ENCODE measurements at places on chromosomes 11 and 22. TPM values are rescaled to one million over a fixed set of nuclear protein-coding genes. Genes with fewer than 3 reads are reported as not detected.

The GLYATL2 gene
- total RNA-seq = 0.51 TPM

The KCNJ4 gene
- total RNA-seq = not detected

The POU2F3 gene
- 0.58 TPM for total RNA-seq

The CSF2RB gene
- total RNA-seq = under 0.01 TPM

The RAPSN gene
- not detected for total RNA-seq

The PITPNM1 gene
- total RNA-seq = 58.9 TPM

The HTR3B gene
- total RNA-seq = not detected

The OR6Q1 gene
- not detected for total RNA-seq

The PRODH gene
- total RNA-seq = 2.1 TPM

DNA sequence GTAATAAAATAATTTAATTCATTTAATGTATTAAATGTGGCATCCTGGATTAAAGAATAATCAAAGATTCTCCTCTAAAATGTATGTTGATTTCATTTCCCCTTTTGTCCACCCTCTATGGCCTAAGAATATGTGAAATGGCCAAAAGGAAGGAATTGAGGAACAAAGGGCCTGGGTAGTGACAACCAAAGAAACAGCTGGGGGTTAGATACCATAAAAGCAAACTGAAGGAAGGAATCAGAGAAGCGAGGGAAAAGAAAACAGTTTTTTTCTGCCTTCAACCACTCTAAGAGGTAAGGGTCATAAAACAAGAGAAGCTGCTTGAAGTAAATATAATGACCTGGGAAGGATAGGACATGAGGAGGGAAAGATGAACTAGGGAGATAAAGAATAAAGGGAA, 139.3 kb downstream of the FAM76B start:
- DNase-seq = no peak

DNA sequence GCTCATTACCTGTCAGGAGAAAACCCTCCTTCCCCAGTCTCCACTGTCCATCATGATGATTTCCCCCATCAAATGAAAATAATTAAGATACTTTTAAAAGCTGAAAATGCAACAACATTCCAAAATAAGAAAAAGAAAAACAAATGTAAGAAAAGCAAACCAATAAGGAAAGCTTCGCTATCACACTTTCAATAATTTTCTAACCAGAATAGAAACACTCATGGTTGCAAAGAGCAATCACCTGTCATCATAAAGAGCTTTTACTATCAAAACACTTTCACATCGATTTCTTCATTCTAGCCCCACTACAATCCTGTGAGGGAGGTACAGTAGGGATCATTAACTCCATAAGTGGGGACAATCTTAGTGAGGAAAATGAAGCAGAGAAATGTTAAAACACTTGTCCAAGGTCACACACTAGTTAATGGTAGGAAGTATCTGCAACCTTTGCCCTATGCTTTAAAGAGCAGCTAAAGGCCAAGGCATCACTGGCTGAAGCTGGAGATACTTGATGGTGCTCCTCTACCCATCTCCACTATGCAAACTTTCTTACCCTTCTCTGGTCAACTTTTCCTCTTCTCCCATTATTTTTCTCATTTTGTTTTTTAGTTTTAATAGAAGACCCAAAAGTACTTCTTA, 2.6 kb downstream of the RBM4B start:
- DNase-seq = no peak

DNA sequence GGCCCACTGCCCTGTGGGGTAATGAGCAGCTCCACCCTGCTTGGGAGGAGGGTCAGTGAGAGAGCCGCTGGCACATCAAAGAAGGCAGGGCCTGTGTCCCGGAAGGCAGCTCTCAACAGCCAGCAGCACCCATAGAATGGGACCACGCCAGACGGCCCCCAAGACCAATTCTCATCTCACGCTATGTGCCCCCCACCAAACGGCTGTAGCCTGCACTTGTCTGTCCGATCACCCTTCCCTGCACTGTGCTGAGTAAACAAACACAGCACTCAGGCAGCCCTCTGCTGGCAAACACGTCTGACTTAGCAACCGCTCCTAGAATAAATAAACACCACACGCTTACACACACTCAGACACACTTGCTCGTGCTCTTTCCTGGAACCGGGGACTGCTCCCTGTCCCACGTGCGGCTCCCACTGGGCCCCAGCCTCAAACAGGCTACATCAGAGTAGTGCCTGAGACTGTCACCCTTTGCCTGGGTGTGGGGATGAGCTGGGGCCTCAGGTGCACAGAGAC, 53.2 kb upstream of the CDON start:
- DNase-seq = peak; percentile 57

- no peak for DNase-seq
Measured at GRCh38 chr22:36546092-36546804, 17.3 kb upstream of the EIF3D start.

GRCh38 chr22:25064894-25065560, 112.5 kb downstream of the KIAA1671 start:
- no peak for DNase-seq

DNA sequence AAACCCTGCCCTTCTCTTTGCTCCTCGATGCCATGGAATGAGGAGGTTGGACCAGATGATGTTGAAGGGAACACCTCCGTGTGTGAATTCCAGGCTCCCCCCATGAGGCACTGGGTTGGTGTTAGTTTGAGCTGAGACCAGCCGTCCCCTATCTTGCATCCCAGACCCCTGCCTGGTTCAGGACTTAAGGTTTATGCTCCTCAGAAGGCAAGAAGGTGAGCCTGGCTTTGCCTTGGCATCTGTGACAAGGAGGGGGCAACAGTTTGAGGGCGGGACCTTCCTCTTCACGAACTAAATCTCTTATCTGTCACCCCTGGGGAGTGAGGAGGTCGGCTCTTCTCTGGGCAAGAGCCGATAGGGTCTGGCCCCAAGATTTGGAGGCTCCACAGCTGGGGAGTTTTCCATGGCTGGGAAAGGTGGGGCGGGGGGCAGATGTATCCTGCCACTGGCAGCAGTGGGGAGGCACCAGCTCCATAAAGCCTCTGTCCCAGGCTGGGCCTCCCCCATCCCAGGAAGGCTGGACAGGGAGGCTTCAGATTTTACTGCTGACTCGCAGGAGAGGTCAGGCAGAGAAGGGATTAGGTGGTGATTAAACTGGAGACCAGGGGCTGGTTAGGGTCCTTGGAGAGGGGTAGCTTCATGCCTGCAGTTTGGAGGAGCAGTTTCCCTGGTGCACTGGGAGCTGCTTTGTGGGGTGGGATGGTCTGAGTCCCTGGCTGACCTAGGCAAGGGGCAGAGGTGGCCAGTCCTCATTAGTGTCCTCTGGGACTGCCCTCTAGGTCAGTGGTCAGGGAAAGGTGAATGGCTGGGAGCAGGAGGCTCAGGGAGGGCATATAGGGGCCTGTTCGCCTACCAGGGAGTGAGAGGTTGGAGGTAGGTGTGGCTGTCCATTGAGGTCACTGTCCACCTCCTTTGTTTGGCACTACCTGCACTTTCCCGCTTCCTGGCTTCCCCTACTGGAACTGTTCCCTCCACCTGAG, 1.1 kb downstream of the SEC14L2 start:
- no peak for DNase-seq

- DNase-seq = no peak
Measured at GRCh38 chr11:122723576-122723975, 68.1 kb downstream of the UBASH3B start.

DNA sequence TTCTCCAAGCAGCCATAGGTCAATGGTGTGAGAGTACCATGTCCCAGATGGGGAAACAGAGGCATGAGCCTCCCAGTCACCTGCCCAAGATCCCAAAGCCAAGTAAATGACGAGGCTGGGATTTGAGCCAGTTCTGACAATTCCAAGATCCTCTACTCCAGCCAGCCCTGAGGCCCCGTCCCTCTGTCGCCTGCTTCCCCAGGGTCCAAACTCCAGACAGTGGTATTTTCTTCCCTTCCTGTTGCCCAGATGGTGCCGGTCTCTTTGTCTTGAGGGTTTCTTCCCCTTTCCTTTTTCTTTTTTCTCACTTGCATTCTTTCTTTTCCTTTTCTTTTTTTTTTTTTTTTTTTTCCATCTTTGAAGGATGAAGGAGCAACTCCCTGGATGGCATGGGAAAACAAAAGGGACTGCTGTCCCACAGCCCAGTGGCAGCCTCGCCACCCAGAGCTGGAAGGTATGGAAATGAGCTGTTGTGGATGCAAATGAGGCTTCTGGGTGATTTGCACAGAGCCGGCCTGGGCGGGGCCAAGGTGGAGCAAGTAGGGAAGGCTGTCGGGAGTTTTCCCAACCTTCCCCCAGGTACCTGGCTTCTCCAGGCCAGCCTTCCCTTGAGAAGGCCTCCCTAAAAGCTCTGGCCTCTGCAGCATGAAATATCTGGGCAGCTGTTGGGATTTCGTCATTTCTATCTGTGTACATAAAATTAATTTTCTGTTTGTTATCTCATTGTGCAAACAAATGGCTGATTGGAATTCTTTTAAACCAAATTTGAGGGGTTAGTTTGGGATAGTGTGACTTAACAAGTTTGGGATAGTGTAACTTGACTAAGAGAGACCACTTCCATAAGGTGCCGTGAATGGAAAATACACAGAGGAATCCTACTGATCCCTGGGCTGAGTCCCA, 146.8 kb downstream of the MN1 start:
- DNase-seq = no peak

- DNase-seq = no peak
Measured at GRCh38 chr11:118320515-118320914, 16.0 kb downstream of the CD3E start.

DNA sequence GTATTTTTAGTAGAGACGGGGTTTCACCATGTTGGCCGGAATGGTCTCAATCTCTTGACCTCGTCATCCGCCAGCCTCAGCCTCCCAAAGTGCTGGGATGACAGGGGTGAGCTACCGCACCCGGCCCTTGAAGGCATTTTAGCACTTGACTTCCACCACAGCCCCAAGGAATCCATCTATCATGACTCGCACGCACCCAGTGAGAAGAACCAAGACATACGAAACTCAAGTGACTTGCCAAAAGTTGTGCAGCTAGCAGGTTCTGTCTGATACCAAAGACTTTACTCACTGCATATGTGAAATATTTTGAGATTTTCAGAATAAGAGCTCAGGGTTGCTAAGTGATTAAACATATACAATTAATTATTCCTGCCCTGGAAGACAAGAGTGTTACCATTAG, 21.0 kb downstream of the FLI1 start:
- no peak for DNase-seq

- DNase-seq = no peak
Measured at GRCh38 chr11:68374531-68374930, 62.1 kb downstream of the LRP5 start.

DNA sequence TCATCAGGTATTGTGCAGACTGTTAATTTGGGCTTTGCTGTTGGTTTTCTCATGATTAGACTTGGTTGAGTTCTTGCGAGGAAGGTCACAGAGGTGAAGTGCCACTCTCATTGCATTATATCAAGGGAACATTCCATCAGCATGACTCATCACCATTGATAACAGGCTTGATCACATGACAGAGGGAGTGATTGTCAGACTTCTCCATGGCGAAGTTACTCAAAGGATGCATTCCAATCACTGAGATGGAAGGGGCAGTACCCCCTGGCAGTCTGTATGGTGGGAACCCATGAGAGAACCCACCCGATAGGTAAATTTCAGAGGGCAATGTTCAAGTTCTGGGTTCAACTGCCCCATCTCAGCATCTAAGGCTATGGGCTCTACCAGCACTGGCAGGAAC, 19.4 kb upstream of the P2RY2 start:
- DNase-seq = no peak

- DNase-seq = peak; percentile 52
Measured at GRCh38 chr11:73889019-73889418, 12.2 kb downstream of the PAAF1 start.

- no peak for DNase-seq
Measured at GRCh38 chr22:42970029-42970428, 44.9 kb downstream of the PACSIN2 start.

GRCh38 chr22:37931893-37932389, 21.5 kb downstream of the C22orf23 start:
- no peak for DNase-seq

- DNase-seq = no peak
Measured at GRCh38 chr11:73388265-73389133, 12.3 kb downstream of the RELT start.

DNA sequence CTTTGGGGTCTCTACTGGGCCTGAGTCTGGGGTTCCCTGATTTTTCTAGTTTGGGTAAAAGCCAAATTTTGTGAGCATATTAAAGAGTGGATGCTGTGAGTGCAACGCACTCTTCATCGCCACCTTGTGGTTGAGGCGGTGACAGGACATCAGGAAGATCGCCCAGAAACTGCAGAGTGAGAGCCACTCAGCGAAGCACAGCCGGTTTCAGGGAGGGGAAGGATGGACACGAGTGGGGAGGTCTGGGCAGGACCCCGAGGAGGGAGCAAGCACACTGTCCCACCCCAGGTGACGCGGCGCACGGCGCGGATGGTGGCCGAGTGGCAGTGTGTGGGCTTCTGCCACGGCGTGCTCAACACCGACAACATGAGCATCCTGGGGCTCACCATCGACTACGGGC, 9.1 kb downstream of the SELENOO start:
- no peak for DNase-seq

DNA sequence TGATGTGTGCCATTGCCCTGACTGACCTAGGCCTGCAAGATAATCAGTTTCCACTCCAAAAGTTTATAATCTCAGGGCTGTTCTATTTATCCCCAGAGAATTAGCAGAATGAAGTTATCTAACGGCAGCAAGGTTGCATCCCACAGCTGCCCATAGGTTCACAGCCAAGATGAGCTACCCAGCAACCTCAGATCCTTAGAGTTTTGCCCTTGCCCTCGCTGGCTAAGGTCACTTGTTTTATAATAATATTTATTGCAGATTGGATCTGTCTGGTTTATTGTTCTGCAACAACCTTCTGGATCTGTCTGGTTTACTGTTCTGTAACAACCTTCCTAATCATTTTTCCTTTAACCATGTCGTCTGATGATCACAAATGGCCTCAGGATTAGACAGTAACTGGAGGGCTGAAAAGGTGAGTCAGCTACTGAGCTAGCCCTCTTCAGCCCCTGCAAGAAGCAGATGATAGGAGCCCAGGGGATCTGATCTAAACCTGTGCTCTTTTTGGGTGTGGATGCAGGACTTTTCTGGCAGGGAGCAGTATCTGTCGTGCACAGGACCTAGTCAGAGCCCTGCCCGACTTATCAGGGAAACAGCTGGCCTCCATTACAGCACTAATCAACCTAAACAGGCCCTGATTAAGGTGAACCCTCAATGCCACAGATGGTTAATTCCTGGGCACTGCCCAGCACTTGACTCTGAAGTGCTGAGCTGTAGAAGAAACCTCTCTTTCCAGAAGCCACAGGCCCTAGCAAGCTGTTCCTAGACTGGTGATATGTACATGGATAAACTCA, 642.9 kb upstream of the KIRREL3 start:
- no peak for DNase-seq

GRCh38 chr11:831118-831864, 1.5 kb upstream of the CD151 start:
- DNase-seq = no peak

- no peak for DNase-seq
Measured at GRCh38 chr22:40792451-40792850, 26.7 kb downstream of the SLC25A17 start.

GRCh38 chr11:102320679-102321078, 3.4 kb downstream of the BIRC3 start:
- no peak for DNase-seq

GRCh38 chr22:22728382-22728781, 84.0 kb downstream of the GGTLC2 start:
- no peak for DNase-seq

GRCh38 chr22:49855251-49855911, 1.7 kb downstream of the ZBED4 start:
- DNase-seq = no peak

GRCh38 chr22:46040471-46041465, 63.8 kb upstream of the WNT7B start:
- no peak for DNase-seq
